ENCODE measurements at places on chromosomes 11 and 22. TPM values are rescaled to one million over a fixed set of nuclear protein-coding genes. Genes with fewer than 3 reads are reported as not detected.
A peak's percentile ranks its signal among the peaks of the same experiment; 100 is the strongest.

DNA sequence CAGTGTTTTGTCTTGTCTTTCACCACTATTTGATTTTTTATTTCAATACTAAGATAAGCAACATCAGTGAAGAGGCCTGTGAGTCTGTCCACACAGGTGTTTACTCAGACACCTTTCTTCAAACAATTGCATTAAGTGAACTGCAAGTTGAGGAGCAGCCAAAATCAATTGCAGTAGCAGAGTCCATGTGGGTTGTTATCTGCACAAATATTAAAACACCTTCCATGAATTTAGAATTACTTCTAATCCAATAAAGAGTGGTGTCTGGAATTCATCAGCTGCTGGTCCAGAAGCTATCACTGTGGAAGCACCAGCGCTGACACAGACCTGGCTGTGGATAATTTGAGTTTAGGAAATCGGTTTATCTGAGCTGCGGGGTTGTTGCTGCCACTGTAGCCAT is 83.5 kb upstream of the FAT3 start:
- DNase-seq, result no peak

DNA sequence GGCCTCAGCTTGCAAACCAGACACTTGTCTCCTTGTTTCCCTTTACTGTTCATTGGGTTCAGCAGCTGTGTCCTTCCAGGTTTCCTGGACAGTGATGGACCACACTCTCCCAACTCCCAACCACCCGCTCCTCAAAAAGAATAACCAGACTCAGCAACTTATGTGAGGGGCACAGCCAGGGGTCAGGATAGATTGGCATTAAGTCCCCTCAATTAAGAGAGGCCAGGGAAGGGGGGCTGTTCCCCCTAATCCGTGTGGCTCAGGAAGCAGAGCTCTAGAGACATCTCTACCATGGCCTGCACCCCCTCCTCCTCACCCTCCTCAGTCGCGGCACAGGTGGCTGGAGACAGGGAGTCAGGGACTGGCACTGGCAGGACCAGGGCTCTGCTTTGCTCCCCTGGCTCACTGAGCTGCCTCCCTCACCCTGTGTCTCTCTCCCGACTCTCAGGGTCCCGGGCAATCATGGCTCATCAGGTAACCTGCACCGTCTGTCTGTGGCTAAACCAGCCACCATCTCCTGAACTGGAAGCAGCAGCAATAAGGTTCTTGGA is 111.7 kb downstream of the ZNF280B start:
- no peak for DNase-seq

DNA sequence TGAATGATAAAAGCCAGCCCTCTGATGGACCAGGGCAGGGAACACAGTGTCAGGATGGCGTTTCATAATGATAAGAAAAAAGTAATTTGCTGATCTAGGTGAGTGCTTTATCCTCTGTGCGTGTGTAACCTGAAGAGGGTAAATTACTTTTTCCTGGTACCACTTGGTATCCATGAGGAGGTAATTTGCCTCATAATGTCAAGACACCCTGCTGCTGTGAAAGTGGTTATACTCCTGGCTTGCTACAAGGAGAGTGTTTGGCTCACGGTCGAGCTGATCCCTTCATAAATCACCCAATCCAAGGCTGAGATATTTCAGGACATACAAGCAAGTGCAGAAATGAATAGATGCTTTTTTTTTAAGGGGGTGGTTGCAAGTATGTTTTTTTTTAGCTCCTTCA is 207.2 kb upstream of the PGR start:
- no peak for DNase-seq

OSBPL5 gene
- total RNA-seq, result 23.4 TPM

- no peak for DNase-seq
Measured at GRCh38 chr11:65329944-65330403, 3.7 kb upstream of the DPF2 start.

GRCh38 chr11:44812971-44813370 is 86.2 kb downstream of the TSPAN18 start:
- no peak for DNase-seq

GRCh38 chr11:9639099-9639498 is 24.8 kb upstream of the SWAP70 start:
- peak; percentile 66 for DNase-seq

- no peak for DNase-seq
Measured at GRCh38 chr11:130272336-130272735, 42.4 kb downstream of the ZBTB44 start.

- no peak for DNase-seq
Measured at GRCh38 chr11:69695581-69695980, 8.2 kb downstream of the FGF19 start.

GRCh38 chr11:2750682-2751522 is 51.1 kb upstream of the KCNQ1OT1 start:
- no peak for DNase-seq

- DNase-seq, result no peak
Measured at GRCh38 chr11:109785714-109786113, 307.5 kb upstream of the ZC3H12C start.

CD3E gene
- 3.9 TPM for total RNA-seq

DNA sequence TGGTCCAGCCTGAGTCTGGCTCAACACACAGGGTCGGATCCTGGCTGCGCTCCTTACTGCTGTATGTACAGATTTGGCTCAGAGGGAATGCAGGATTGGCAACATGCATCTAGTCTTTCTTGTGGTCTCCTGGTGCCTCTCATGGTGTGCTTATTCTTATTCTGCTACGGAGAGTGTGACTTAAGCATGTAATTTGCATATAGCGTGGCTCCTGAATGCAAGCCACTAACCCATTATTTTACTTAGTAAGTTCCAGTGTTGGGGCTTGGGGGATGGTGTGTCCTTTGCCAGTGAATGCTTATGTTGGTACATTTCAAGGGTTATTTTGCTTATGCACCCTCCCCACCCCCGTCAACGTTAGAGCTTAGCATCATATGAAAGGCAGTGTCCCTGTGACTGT is 51.2 kb downstream of the PTPRJ start:
- DNase-seq, result no peak

DNA sequence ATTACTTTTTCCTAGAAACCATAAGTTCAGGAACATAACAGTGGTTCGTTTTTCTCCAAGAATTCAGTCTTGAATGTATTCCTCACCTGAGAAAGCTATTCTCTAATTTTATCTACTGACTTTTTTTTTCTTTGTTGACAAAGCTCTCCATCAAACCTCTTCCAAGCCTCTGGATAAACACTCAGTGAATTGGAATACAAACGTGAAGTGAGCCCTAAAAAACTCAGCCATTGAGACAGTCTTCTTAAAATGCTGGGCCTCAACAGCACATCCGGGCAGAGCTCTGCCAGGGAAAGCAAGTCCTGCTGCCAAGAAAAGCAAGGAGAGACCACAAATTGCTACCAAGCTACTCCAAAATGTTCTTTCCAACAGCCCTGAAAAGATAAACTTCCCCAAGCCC is 7.7 kb upstream of the SLC1A2 start:
- DNase-seq, result no peak

SLC5A1 gene
- 10.0 TPM for total RNA-seq

HTR3B gene
- total RNA-seq, result not detected

DNA sequence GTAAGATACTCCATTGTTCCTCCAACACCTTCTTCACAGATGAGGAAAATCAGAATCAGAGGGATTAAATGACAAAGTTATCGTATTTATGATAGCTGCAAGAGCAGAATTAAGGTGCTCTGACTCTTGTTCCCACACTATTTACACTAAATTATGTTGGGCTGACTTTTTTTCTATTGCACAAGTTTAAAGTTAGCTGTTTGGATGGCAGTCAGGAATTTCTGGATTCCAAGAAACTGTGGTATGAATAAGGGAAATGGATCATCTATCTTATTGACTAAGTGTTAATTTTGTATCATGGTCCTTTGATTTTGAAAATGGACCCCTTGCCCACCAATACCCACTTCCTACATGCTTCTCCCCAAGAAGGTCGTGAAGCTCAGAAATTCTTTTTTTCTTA is 19.9 kb upstream of the APOA1 start:
- DNase-seq, result no peak

GRCh38 chr22:39959640-39960447 is at the start of gene TMA7B:
TMA7B (plus strand) TSS chr22:39960397; CDS start chr22:39964375, 3,978 bp downstream.
- peak; percentile 27 for DNase-seq

DNA sequence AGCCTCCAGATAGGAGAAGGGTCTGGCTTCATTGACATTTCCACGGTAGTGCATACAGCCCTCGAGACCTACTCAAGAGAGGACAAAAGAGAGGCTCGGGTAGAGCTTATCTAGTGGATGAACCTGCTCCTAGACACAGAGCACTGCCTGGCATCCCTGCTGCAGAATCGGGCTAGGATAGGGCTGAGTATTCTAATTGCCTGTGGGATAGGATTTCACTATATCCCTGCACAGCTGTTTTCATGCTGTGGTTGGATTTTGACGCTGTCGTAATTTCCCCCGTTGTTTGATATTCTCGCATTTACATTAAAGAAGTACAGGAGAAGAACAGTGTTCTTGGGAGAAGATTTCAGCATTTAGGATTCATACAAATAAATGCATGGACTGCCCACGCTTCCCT is 107.8 kb downstream of the KIRREL3 start:
- no peak for DNase-seq

GRCh38 chr11:10373340-10373739 is 68.5 kb downstream of the ADM start:
- no peak for DNase-seq

DNA sequence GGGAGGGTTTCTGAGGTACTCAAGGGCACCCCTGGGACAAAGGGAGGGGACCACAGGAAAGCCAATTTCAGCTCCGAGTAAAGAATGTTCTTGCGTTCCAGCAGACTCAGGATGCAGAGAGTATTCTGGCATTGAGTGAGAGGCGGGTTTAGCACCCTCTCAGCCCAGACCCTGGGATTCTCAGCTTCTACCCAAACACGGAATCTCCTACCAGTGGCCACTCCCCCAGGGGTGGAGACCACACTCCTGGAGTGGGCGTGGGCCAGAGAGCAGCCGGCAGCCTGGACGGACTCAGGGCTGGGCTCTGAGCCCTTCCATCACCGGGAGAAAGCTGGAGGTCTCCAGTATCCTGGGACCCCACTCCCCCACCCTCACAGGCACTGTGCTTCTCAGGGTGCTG is 26.1 kb upstream of the TTLL12 start:
- DNase-seq, result no peak

DNA sequence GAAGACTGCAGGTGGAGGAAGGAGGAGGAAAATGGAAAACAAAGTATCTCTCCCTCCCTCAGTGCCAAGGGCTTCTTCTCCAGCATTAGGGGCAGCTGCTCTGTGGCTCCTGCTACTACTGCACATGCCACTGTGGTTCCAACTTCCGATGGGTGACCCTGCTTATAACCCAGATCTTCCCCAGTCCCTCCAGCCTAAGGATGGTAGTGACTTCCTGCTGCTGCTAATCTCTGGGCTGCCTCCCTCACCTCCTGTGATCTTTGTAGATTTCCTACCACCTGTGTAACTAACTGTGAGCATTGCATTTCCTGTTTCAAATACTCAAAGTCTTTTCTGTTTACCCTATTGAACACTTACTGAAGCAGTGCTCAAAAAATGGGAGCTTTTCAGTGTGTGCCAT is 28.7 kb upstream of the TRPC6 start:
- DNase-seq, result no peak

AIP gene
- total RNA-seq, result 76.2 TPM

CEP126 gene
- total RNA-seq, result 33.4 TPM

SLCO2B1 gene
- total RNA-seq, result 366 TPM

PHLDA2 gene
- total RNA-seq, result 21.0 TPM

- DNase-seq, result no peak
Measured at GRCh38 chr11:118842369-118842768, 41.3 kb upstream of the CXCR5 start.

DNA sequence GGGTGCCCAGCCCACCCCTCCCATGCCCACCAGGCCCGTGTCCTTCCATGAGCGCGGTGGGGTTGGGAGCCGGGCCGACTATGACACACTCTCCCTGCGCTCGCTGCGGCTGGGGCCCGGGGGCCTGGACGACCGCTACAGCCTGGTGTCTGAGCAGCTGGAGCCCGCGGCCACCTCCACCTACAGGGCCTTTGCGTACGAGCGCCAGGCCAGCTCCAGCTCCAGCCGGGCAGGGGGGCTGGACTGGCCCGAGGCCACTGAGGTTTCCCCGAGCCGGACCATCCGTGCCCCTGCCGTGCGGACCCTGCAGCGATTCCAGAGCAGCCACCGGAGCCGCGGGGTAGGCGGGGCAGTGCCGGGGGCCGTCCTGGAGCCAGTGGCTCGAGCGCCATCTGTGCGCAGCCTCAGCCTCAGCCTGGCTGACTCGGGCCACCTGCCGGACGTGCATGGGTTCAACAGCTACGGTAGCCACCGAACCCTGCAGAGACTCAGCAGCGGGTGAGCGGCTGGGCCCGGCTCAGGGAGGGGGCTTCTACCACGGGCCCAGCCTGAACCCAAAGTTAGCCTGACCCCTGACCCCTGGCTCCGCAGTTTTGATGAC is 3.0 kb downstream of the PKP3 start:
- DNase-seq, result peak; percentile 90

DNA sequence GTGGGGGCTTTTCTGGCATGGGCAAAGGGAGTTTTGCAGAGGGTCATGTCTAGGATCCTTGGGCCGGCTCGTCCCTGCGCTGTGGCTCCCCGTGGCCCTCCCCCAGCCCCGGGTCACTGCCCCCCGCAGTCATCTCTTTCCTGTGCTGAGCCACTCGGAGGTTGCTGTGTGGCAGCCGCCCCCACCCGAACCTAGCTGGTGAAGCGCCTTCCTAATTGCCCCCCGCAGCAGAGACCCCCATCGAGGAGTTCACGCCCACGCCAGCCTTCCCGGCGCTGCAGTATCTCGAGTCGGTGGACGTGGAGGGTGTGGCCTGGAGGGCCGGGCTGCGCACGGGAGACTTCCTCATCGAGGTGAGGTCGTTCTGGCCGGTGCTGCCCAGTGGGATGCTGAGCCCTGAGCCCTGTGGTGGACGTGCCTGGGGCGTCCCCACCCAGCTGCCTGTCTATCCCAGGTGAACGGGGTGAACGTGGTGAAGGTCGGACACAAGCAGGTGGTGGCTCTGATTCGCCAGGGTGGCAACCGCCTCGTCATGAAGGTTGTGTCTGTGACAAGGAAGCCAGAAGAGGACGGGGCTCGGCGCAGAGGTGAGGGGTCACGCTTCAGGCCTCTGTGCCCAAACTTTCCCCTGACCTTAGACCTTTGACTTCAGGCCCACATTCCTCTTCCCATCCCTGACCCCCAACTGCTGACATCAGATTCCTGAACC is 32.0 kb downstream of the SHANK3 start:
- DNase-seq, result no peak

DNA sequence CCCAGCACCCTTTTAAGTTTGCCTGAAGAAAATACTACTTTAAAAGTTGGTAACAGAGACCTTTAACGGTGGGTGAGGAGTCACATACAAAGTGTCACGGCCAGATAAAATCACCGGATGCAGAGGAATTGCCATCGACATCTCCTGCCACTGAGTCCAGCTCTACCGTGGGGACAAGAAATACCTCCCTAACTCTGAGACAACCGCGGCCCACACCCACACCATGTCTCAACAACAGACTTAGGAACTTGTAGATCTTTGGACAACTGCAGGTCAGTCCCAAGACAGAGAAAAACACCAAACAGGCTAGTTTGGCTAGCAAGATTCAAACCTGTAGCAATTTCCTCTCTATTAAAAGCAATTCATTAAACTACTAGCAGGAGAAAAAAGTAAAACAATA is 669 bp downstream of the ETS1 start:
- DNase-seq, result no peak

GRCh38 chr11:80702264-80702663 is 1261.4 kb upstream of the TENM4 start:
- DNase-seq, result no peak

RNF121 gene
- total RNA-seq, result 33.7 TPM

Data from upper lobe of left lung (tissue), 6 donors.